ENCODE measurements at places on chromosomes 3 and 15.
A peak's percentile ranks its signal among the peaks of the same experiment; 100 is the strongest.

GRCh38 chr15:70766597-70766996 is 3.2 kb upstream of the UACA start:
- DNase-seq = no peak

DNA sequence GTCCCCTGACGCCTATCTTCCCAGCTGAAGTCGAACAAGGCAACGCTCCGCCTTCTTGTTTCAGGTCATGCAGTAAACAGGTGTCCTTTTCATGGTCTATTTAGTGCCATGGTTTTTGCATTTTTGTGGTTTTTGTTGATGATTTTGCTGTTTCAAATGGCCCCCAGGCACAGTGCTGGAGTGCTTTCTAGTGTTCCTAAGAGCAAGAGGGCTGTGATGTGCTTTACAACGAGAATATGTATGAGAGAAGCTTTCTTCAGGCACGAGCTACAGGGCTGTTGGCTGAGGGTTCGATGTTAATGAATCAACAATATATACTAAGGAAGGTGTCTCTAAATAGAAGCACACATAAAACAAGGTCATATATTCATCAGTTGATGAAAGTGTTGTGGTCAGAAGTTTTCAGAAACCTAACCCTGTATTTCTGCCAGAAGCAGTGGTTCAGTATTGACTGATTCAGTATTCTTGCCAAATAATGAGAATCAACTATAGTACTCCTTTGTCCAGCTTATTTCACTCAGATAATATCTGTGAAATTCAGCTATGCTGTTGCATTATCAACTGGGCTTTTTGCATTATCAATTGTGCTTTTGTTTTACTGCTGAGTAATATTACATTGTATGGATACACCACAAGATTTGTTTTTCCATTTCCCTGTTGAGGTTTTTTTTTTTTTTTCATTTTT is 18.5 kb downstream of the LIMD1 start:
- DNase-seq = no peak

DNA sequence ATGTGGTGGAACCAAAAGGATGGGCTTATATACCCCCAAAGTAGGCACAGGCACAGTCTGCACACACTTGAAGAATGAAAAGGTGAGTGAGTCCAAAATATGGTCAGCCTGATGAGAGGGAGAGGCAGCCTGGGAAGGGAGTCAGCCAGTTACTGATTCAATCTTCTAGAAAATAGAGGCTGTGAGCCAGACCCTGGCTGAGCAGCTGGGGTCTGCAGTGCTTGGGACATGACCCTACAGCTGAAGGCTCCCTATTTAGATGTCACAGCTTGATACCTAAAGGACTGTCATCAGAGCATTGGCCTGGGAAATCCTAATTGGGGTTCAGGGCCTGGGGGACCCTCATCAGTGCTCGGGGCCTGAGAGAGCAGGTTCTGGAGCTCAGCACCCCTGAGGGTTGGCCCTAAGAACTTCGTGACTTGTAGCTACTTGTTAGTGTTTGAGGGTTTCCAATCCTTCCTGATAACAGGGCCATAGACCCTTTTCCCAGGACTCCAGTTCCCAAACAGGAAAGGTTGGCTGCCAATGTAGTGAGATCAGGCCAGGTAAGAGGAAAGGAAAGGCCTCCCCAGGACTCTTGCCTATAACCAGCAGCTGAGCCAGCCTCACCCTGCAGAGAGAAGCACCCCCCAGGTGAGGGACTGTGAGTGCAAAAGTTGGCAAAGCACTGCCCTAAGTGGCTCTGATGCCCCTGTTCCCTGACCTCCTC is 54.7 kb upstream of the SLCO2A1 start:
- DNase-seq = no peak

GRCh38 chr15:53962646-53963561 is 15.3 kb upstream of the UNC13C start:
- no peak for DNase-seq

DNA sequence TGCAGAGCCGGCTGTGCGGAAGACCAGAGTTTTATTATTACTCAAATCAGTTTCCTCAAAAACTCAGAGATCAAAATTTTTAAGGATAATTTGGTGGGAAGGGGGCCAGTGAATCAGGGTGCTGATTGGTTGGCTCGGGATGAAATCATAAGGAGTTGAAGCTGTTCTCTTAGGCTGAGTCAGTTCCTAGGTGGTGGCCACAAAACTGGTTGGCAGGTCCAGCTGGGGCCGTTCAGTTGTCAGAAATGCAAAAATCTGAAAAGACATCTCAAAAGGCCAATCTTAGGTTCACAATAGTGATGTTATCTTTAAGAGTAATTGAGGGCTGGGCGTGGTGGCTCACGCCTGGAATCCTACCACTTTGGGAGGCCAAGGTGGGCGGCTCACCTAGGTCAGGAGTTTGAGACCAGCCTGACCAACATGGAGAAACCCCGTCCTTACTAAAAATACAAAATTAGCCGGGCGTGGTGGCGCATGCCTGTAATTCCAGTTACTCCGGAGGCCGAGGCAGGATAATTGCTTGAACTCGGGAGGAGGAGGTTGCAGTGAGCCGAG is 2.3 kb upstream of the ZNF589 start:
- no peak for DNase-seq

GRCh38 chr3:196517919-196518318 is 2.8 kb upstream of the SMCO1 start:
- no peak for DNase-seq

GRCh38 chr3:37324850-37325321 is 150.5 kb upstream of the LRRFIP2 start:
- peak; percentile 38 for DNase-seq

DNA sequence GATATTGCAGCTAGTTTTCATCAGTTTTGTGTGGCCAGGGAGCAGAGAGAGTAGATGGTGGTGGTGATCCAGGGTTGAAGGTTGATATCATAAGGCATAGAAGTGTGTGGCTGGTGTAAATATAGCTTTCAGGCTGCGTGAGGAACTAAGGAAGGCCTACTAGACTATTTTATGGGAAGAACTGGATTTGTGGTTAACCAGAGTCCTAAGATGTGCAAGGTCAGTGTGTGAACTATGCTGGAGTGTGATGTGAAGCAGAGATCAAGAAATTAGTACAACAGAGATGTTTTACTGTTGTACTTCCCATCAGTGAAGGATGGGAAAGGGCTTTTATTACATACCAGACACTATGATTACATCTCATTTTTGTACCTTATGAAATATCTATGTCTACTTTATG is 41.5 kb downstream of the MAPK6 start:
- no peak for DNase-seq

DNA sequence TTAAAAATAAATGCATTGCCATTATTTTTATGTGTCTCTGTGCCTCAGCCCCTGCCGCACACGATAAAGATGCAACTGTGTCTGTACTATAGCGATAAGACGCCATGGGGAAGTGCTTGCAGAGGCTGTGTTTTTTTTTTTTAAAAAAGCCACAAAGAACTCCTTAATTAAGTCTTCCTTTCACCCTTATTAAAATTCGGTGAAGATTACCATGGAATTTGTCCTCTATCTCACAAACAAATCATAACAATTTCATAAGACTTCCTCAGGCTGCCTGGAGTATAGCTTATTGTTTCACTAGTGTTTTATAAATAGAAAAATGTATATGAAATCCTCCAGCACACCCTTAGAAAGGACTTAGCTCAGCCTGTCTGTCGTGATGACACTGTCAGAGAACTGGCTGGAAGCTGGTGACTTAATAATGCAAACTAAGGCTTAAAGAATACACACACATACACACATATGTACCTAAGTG is 374.8 kb upstream of the SLCO3A1 start:
- no peak for DNase-seq

DNA sequence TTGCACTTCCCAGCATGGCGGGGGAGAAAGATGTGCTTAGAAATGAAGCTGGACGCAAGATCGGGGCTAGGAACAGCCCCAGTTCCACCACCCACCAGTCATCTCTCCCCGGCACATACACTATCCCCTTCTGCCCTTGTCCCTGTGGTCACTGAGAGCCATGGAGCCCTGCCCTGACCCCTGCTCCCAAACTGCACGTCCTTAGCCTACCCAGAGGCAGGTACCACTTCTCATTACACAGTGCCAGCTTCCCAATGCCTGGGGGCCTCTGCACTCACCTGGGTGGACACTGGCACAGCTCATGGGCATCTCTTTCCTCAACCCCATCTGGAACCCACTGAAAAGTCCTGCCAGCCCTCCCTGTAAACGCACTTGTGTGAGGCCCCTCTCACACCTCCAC is 139.3 kb upstream of the PRR20G start:
- DNase-seq = no peak

DNA sequence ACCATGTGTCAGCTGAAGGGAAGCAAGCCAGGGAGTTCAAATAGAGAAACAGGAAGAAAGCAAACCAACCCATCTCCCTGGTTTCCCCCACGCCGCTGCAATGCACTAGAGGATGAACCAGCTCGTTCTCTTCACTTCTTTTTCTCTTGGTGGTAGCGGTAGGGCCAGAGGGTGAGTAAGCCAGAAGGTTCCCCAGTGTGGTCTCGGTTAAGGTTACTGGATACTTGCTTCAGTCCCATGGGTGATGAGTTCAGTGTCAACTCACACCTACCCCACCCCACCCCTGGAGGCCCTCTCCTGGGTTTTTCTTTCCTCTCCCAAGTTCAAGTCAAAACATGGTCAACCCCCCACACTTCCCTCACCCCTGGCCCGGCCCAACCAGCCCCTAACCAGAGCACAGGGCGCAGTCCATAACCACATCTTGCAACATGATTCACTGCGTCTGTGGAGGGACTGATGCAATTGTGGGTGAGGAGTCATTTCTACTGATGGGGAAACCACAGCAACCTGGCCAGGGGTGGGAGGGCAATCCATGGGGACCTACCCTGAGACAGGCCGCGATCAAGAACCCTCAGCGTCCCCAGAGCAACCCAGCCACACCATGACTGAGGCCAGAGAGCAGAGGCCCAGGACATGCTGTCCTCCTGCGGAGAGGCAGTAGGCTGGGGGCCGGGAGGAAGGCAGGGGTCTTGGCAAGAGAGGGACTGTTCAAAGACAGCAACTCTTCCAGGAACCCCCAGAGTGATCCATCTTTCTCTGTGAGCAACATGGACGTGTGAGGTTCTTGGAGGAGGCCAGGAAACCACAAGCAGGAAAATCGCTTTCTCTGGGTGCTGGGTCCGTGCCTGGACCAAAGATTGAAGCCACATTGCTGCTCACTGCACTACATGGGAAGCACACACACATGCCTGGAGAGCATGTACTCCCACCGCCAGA is 276.6 kb downstream of the UACA start:
- DNase-seq = peak; percentile 65

DNA sequence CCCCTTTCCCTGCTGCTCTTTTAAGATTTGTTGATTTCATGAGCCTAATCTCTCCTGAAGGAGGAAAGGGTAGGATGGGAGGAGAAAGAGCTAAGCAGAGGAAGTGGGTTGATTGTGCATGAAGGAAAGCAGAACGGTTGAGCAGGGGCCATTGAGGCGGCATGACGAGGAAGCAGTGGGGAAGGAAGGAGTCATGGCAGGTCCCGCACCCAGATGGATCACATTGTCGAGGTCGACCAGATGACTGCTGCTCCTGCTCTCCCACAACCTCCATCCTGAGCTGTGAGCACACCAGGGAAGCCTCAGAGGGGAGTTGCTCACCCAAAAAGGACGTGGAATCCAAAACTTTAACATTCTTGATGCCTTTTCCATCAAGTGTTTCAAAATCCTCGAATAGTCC is 42.8 kb downstream of the ABTB1 start:
- no peak for DNase-seq

DNA sequence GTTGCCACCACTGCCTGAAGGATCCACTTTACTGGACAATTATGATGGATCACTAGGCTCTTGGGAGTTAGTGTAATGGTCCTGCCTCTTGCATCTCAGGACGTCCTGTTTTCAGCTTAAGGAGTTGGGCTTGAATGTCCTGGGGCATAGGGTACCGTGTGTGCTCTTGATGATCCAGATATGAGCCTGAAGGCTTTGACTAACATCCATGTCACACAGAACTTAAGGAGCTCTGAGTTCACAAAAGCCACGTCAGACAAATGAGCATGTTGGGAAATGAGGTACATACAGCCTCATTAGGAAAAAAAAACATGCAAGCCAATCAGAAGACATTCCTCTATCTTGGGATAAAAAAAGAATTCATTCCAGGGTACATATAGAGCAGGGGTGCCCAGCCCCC is 40.8 kb downstream of the CA12 start:
- DNase-seq = no peak

GRCh38 chr15:59138243-59138642 is 33.3 kb downstream of the CCNB2 start:
- no peak for DNase-seq

GRCh38 chr15:31274496-31275330 is 51.9 kb upstream of the KLF13 start:
- DNase-seq = no peak

DNA sequence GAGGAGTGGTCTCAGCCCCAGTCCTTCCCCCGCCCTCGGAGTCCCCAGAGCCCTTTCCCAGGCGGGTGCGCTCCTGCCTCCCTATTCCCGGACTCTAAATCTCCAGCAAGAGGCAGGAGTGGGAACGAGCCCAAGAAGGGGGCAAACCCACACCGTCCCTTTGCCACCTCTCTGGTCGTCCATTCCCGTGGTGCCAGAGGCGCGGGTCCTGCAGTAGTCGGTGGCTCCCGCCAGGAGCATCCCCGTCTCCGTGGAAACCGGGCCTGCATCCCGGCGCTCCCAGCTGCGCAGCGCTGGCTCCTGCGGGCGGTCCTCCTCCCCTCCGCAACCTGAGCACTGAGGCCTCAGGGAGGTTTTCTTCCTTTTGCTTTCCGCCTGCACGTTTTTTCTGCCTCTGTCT is 44.8 kb downstream of the LHFPL4 start:
- no peak for DNase-seq

DNA sequence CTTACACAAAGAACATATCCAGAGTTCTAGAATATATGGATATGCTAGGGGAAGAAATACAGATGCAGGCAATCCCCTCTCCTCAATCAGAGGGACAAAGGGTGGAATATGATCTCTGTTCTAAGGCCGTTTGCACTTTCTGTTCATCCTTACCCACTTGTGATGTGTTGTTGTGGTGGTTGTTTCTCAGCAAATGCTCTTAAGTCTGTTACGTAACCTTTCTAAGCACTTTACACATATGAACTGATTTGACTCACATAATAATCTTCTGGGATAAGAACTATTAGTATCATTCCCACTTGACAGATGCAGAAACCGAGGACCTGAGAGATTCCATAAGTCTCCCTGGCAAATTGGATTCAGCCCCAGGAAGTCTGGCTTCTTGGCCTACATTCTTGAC is 40.5 kb downstream of the NGRN start:
- DNase-seq = no peak

- no peak for DNase-seq
Measured at GRCh38 chr3:45632956-45633355, 38.4 kb downstream of the LIMD1 start.

GRCh38 chr15:75431682-75432081 is 19.8 kb downstream of the SIN3A start:
- DNase-seq = no peak

DNA sequence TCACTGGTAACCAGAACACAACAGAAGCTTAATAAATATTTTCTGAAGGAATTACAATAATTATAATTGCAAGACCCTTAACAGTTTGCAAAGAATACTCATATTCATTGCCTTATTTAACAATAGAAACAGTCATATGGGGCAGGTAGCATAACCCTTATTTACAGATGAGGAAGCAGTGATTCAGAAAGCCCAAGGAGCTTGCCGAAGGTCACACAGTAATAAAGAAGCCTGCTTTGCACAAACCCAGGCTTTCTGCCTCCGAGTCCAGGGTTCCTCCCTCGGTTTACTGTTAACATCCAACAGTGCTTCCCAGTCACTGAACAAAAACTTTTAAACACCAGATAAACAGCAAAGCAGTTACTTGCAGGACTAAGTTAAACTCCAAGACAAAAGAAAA is 35.3 kb downstream of the SRGAP3 start:
- DNase-seq = no peak

- no peak for DNase-seq
Measured at GRCh38 chr3:27287052-27287451, 82.1 kb downstream of the NEK10 start.

- no peak for DNase-seq
Measured at GRCh38 chr15:90035095-90035839, 34.1 kb downstream of the ZNF710 start.

All from AG09319 (cell line).